ENCODE measurements at places on chromosomes 2 and 18.
A peak's percentile ranks its signal among the peaks of the same experiment; 100 is the strongest.

DNA sequence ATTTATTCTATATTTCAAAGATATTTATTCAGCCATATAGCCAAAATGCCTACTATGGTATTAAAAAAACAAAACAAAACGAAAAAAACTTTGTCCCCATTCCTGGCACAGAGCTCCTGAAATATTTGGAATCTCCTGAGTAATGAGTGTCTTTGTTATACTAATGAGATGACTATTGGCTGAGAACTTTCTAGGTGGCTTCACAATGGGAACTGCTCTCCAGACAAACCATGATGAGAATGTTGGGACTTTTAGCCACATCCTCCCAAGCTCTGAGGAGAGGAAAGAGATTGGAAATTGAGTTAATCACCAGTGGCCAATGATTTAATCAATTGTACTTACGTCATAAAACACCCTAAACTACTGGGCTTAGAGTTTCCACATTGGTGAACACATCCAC, 631.8 kb upstream of the SETBP1 start:
- no peaks in the 10 kb centered on the region for H3K36me3 ChIP-seq
- no peaks in the 10 kb centered on the region for H3K27me3 ChIP-seq
- DNase-seq = no peak
- no peak overlapping the region for H3K4me3 ChIP-seq
- peaks cover 6% of the 10 kb centered on the region for H3K4me1 ChIP-seq
- H3K27ac ChIP-seq = 0 out of 2 replicates have a peak overlapping the region, but pooled peaks have one; percentile 7

DNA sequence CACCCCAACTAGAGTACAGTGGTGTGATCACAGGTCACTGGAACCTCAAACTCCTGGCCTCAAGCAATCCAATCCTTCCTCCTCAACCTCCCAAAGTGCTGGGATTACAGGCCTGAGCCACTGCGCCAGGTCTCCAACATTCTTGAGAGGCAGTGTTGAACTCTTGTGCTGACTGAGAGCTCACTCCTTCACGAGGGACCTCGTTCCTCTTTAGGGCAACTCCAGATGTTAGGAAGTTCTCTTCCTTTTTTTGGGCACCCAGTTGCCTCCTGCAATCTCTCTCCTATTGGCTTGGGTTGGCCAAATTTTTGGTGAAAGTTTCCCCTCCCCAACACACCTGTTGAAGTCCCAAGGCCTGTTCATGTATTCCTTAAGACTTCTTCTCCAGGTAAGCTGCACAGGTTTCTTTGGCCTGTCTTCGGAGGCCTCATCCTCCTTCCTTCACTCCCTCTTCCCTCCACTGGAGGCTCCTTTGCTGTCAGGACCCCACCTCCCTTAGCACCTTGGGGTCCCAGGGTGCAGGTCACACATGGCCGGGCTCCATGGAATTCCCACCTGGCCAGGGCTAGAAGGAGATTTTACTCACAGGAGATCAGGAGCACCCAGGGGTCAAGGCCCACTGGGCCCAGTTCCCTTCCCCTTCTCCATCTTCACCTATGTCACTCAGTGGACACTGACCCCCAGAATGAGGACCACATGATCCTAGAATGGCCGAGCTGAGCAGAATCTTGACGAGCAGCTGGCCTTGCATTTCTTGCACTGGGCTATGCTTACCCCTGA, 94.6 kb upstream of the SMAD2 start:
- H3K4me3 ChIP-seq = no peak overlapping the region
- no peak for DNase-seq
- no peak overlapping the region for H3K27ac ChIP-seq
- H3K36me3 ChIP-seq = no peaks in the 10 kb centered on the region
- peaks cover 2% of the 10 kb centered on the region for H3K4me1 ChIP-seq
- H3K27me3 ChIP-seq = no peaks in the 10 kb centered on the region

GRCh38 chr2:231464576-231465540, 574 bp upstream of the NCL start:
- H3K4me3 ChIP-seq = peak overlapping the region; percentile 97
- peaks cover 35% of the 10 kb centered on the region for H3K36me3 ChIP-seq
- no peaks in the 10 kb centered on the region for H3K4me1 ChIP-seq
- DNase-seq = peak; percentile 89

DNA sequence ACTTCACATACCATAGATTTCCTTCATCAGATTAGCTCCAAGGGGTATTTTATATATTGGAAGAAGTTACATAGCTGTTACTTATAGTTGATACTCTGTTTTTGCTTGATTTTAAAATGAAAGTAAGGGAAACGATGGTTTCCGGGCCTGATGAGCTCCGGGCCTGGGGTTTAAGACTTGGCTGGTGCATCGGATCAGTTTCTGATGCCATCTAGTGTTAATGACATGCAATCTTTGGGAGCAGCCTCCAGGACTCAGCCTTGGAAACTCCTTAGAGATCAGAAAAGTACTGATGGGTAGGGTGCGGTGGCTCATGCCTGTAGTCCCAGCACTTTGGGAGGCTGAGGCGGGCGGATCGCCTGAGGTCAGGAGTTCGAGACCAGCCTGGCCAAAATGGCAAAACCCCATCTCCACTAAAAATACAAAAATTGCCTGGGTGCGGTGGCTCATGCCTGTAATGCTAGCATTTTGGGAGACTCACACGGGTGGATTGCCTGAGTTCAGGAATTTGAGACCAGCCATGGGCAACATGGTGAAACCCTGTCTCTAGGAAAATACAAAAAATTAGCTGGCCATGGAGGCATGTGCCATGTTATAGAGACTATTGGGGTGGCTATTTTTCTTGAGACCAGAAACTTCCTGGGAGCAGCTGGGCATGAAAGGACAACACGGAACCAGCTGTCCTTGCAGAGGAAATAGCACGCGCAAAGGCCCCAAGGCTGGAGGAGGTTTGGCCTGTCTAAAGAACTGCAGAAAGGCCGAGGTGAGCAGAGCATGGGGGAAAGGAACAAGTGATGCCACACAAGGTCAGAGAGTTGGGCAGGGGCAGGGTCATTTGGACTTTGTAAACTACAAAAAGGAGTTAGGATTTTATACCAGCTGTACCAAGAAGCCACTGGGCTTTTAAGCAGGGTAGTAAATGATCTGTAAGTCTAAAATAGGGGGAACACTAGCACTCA, 46.9 kb upstream of the CNOT11 start:
- H3K36me3 ChIP-seq = no peaks in the 10 kb centered on the region
- peak; percentile 52 for DNase-seq
- no peak overlapping the region for H3K27ac ChIP-seq
- no peaks in the 10 kb centered on the region for H3K4me1 ChIP-seq

DNA sequence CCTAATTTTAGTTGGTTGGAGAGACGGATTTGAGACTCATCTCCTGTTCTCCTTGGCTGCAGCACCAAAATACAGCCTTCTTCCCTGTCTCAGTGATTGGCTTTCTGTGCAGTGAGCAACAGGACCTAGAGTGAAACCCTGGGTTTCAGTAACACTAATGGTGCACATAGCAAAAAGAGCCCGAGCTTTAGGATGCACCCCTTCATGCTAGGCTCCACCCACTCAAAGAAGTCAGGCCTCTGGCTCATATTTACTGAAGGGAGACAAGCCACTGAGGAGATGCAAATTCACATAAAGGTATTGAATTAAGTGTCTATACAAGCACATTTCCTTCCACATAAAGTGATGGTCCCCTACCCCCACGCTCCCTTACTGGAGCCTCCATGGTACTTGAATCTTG, 131.9 kb upstream of the CHAC2 start:
- H3K4me3 ChIP-seq = no peak overlapping the region
- no peak overlapping the region for H3K27ac ChIP-seq
- no peaks in the 10 kb centered on the region for H3K27me3 ChIP-seq
- no peaks in the 10 kb centered on the region for H3K4me1 ChIP-seq
- DNase-seq = no peak

GRCh38 chr2:230425377-230425776, 9.4 kb downstream of the SP100 start:
- DNase-seq = no peak
- no peak overlapping the region for H3K27ac ChIP-seq
- H3K4me3 ChIP-seq = no peak overlapping the region
- H3K4me1 ChIP-seq = no peaks in the 10 kb centered on the region
- no peaks in the 10 kb centered on the region for H3K36me3 ChIP-seq

- H3K27me3 ChIP-seq = no peaks in the 10 kb centered on the region
- H3K27ac ChIP-seq = no peak overlapping the region
- no peak overlapping the region for H3K4me3 ChIP-seq
- no peaks in the 10 kb centered on the region for H3K4me1 ChIP-seq
- no peak for DNase-seq
Measured at GRCh38 chr2:198326431-198326830, 522.0 kb downstream of the PLCL1 start.

DNA sequence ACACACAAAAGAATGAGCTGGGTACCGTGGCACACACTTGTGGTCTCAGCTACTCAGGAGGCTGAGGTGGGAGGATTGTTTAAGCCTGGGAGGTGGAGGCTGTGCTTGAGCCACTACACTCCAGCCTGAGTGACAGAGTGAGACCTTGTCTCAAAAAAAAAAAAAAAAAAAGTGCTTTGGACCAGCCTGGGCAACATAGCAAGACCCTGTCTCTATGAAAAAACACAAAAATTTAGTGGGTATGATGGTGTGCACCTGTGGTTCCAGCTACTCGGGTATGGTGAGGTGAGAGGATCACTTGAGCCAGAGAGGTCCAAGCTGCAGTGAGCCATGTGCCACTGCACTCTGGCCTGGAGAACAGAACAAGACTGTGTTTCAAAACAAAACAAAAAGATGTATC, 10.4 kb downstream of the ZNF512 start:
- H3K27me3 ChIP-seq = no peaks in the 10 kb centered on the region
- no peaks in the 10 kb centered on the region for H3K4me1 ChIP-seq
- H3K36me3 ChIP-seq = no peaks in the 10 kb centered on the region
- H3K27ac ChIP-seq = no peak overlapping the region
- DNase-seq = no peak
- no peak overlapping the region for H3K4me3 ChIP-seq

GRCh38 chr2:152682663-152683062, 34.6 kb downstream of the PRPF40A start:
- H3K4me1 ChIP-seq = no peaks in the 10 kb centered on the region
- peaks cover 8% of the 10 kb centered on the region for H3K36me3 ChIP-seq
- H3K4me3 ChIP-seq = no peak overlapping the region
- no peak overlapping the region for H3K27ac ChIP-seq
- no peaks in the 10 kb centered on the region for H3K27me3 ChIP-seq

DNA sequence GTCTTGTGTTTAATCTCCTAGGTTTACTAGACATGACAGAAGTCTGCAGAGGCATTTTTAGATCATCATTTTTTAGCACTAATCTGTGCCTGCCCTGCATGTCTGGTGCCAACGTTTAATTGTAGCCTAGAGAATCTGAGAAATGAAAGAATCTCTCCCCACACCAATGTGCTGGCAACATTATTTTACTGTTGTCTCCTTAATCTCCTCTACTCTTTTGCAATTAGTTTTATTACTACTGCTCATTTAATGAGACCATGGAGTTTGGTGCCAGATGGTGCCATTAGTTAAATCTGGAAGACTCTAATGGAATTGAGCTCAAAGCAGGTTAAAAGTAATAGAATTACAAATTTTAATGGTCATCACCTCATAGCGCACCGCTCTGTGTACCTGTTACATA, 4.0 kb upstream of the SPP2 start:
- H3K36me3 ChIP-seq = no peaks in the 10 kb centered on the region
- H3K4me3 ChIP-seq = no peak overlapping the region
- no peaks in the 10 kb centered on the region for H3K4me1 ChIP-seq
- H3K27ac ChIP-seq = no peak overlapping the region
- H3K27me3 ChIP-seq = no peaks in the 10 kb centered on the region

- no peak overlapping the region for H3K27ac ChIP-seq
- H3K4me3 ChIP-seq = no peak overlapping the region
- no peaks in the 10 kb centered on the region for H3K4me1 ChIP-seq
- no peaks in the 10 kb centered on the region for H3K36me3 ChIP-seq
Measured at GRCh38 chr2:212343167-212343566, 195.4 kb downstream of the ERBB4 start.

DNA sequence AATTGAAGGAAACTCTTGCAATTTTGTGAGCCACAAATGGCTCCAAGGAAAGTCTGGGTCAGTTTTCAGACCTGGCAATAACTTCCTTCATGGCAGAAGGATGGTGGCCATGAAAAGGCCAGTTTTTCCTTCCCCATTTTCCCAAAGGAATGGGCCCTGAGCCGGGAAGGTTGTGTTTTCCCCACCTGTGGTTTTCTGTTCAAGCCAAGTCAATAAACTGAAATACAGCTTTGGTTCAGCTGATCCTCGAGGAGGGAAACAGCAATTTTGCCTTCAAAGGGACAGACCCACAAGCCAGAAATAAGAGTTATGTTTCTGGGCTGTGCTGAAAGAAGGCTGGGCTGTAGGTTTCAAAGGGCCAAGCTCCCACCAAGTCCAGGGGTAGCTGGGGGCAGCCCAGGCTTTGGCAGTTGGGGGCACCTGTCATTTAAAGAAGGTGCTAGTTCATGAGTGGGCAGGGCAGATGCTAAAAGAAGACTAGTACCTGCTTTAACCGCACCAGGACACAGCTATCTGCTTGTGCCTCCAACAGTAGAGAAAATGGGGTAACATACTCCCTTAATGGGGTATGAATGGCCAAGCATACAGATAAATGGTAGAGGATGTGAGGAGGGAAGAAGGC, 97.0 kb downstream of the TTC32 start:
- no peaks in the 10 kb centered on the region for H3K27me3 ChIP-seq
- no peak overlapping the region for H3K4me3 ChIP-seq
- no peak for DNase-seq
- no peak overlapping the region for H3K27ac ChIP-seq
- H3K36me3 ChIP-seq = no peaks in the 10 kb centered on the region

- no peaks in the 10 kb centered on the region for H3K36me3 ChIP-seq
- H3K4me3 ChIP-seq = no peak overlapping the region
- H3K27me3 ChIP-seq = no peaks in the 10 kb centered on the region
- DNase-seq = no peak
- no peaks in the 10 kb centered on the region for H3K4me1 ChIP-seq
Measured at GRCh38 chr2:238344035-238344434, 23.7 kb downstream of the TRAF3IP1 start.

DNA sequence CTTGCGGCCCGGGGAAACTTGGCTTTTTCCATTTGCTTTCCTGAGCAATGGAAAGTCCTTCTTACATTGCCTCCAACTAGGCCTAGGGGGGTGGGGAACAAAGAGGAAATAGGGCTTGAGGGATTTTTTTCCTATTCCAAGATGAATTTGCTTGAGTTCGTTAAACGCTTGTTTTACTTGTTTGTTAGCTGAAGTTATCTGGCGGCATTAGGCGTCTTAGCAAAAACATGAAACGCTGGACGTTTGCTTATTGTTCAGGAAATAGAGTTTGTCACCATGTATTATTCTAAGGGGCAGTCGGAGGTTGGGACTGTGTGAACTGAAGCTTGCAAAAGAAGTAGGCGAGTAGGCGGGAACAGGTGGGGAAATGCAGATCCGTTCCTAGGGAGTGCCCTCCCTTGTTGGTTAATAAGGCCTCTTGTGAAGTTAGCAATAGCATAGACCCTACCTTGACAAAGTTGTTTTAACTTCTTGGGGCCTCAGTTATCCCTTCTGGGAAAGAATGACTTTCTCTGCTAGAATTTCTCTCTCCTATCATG, 1.9 kb downstream of the CABLES1 start:
- no peak overlapping the region for H3K27ac ChIP-seq
- no peaks in the 10 kb centered on the region for H3K36me3 ChIP-seq
- no peak for DNase-seq
- peaks cover 12% of the 10 kb centered on the region for H3K4me1 ChIP-seq
- peak overlapping the region; percentile 84 for H3K4me3 ChIP-seq

GRCh38 chr2:42103829-42104228, 56.0 kb downstream of the PKDCC start:
- H3K27ac ChIP-seq = no peak overlapping the region
- H3K4me3 ChIP-seq = no peak overlapping the region
- H3K36me3 ChIP-seq = no peaks in the 10 kb centered on the region
- peaks cover 14% of the 10 kb centered on the region for H3K4me1 ChIP-seq
- no peaks in the 10 kb centered on the region for H3K27me3 ChIP-seq

All from H1 (cell line).